ENCODE measurements at places on chromosomes 2 and 18. TPM values are rescaled to one million over a fixed set of nuclear protein-coding genes. Genes with fewer than 3 reads are reported as not detected.

GRCh38 chr2:186891185-186891621 lies 42.2 kb upstream of the ZSWIM2 start:
- DNase-seq = peak; percentile 57

DNA sequence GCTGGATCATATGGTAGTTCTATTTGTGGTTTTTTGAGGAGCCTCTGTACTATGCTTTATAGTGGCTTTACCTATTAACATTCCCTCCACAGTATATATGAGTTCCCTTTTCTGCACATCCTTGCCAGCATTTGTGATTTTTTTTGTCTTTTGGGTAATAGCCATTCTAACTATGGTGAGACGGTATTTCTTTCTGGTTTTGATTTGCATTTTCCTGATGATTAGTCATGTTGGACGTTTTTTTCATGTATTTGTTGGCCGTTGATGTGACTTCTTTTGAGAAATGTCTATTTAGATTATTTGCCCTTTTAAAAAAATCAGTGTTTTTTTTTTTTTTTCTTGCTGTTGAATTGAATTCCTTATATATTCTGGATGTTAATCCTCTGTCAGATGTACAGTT lies 31.1 kb downstream of the ACTR3 start:
- DNase-seq = no peak

DNA sequence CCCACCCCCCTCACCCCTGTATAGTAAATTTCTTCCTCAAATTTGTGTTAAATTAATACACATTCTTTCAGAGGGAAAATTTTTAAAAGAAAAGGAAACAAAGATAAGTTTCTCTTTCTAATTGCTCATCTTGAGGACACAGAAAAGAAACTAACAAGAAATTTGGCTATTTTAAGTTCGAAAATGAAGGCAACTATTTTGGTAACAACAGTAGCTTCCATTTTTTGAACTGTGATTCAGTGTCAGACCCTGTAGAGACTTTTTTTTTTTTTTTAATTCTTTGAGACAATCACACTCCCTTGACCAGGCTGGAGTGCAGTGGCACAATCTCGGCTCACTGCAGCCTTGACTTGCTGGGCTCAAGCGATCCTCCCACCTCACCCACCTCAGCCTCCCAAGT lies 194.9 kb downstream of the SS18 start:
- no peak for DNase-seq

PMAIP1 gene
- 14.1 TPM for total RNA-seq
